Vagina (tissue), 2 donors: ENCODE measurements at places on chromosomes 1 and 21.
A peak's percentile ranks its signal among the peaks of the same experiment; 100 is the strongest.

GRCh38 chr1:19414515-19415121, 70.7 kb downstream of the CAPZB start:
- DNase-seq = no peak

DNA sequence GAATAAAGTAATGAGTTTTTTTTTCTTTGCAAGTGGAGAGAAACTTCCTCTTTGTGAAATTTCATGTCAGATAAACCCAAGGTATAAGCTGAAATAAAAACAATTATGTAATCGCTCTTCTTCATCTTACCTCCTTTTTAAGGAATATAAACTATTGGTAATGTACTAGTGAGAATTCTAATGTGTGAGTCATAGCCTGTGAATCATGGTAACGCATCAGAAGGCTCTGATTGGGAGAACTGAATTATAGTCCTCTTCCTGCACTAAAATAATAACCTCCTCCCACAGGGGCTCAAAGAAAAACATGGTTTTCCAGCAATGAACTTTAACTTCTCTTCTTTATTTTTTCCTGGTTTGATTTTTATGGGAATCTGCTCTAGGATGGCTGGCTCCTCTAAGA, 57.1 kb upstream of the COX20 start:
- DNase-seq = no peak

- DNase-seq = no peak
Measured at GRCh38 chr21:15728046-15728445, 1.7 kb upstream of the USP25 start.

DNA sequence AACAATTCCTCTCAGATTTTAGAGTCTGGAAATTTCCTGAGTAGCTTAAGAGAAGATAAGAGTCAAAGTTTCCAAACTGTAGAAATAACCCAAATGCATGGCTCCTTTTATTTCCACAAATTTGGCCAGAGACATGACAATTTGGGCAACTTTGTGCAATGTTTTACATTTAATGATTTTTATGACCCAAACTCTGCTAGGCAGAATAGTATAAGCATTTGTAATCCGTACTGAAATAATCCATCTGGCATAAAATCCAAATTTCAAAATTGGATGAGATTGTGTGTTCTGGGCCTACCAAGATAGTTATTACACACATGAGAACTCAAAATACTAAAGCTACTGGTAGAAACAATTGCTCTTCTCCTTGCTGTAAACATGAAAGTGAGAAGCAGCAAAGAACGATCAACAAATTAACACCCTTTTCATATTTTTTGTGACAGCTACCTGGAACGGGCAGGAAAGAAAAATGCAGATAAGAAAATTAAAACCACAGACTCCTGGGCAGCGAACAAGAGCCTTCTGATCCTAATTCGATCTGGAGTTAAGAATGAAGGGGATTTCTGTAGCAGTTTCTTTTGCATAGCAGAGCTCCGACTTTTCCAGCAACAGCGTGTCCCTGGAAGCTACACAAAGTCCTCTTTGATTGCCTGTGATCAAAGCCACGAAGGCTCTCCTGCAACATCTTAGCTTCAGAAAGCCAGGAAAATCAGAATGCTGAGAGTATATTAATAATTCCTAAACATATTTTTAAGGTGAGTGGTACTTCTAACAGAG, 191.2 kb downstream of the GRIK1 start:
- DNase-seq = no peak

DNA sequence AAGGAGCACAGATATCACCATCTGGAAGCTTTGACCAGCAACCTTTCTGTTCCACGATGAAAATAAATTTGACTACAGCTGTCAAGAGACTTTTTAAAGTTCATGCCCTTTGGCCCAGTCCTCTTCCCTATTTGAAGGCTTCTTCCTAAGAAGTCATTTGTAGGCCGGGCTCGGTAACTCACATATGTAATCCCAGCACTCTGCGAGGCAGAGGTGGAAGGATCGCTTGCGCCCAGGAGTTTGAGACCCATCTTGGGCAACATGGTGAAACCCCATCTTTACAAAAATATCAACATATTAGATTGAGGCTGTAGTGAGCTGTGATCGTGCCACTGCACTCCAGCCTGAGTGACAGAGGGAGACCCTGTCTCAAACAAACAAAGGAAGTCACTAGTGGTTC, 58.3 kb upstream of the IFFO2 start:
- DNase-seq = peak; percentile 6

DNA sequence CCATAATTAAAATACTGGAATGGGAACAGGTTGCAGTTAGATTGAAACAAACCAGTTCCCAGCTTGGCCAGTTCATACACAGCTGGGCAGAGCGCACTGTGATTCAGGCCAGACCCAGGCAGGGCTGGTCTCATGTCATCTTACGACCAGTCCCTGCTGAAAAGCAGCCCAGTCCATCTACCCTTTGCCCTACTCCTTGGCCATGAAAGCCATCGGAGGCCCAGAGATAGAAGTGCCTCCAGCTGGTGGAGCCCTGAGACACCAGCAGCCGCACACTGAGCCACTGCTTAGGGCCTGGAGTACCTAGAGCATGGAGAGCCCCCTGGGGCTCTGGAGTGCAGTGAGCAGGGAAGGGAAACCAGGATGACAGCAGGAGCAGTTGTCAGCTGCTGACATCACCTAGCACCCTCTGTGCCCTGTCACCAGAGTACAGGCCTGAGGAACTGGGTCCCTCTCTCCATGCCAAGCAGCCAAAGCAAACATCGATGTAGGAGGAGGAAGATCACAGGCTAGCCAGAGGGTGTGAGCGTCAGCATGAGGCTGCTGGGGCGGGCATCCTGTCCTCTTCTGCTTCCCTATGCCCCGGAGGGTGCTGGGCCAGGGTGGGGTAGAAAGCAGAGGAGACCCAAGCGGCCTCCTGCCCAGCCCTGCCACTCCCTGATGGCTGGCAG, 34.2 kb upstream of the TMEM125 start:
- no peak for DNase-seq

DNA sequence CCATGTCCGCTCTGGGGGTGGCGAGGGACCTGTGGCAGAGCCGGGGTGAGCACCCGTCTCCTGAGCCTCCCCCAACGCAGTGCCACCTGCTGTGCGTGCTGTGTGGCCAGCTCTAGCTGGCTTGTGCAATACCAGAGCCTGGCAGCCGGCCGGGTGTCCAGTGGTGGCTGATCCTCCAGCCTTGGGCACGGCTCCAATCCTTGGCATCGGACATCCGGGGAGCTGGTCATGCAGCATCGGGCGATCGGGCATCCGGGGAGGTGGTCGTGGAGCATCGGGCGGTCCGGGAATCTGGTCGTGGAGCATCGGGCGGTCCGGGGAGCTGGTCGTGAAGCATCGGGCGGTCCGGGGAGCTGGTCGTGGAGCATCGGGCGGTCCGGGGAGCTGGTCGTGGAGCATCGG, 8.1 kb downstream of the SLX9 start:
- no peak for DNase-seq
